Inflammatory macrophage (primary cell): ENCODE measurements at places on chromosomes 1 and 21.

DNA sequence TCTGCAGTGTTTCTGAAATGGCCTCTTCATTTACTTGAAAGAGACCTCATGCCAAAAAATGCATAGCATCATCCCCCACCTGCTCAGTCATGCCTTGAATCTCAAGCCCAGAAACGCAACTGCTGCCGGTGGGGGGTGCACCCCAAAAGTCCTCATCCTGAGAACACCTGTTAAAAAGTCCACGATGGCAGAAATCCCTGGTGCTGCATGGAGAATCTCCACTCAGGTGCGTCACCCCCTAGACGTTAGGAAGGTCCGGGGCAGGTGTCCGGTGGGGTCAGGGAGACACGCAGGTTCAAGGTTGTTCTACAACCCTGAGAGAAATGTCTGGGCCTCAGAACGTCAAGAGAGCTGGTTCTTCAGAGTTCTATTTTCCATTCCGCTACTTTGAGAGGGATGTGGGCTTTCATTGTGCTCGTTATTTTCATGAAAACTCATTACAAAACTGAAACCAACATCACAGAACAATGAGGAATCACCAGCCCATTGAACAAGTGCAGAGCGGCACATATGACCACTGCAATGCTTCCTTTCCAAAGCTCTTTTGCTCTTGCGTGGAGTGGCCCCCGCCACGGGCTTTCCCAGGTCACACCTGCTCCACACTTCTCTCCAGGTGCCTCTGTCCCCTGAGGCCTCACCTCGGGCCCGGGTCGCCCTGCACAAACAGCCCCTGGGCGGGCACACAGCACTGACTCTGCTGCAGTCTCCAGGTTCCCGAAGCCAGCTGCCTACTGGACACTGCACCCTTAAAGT, 201.9 kb downstream of the TOMM20 start:
- DNase-seq, result peak; percentile 35

DNA sequence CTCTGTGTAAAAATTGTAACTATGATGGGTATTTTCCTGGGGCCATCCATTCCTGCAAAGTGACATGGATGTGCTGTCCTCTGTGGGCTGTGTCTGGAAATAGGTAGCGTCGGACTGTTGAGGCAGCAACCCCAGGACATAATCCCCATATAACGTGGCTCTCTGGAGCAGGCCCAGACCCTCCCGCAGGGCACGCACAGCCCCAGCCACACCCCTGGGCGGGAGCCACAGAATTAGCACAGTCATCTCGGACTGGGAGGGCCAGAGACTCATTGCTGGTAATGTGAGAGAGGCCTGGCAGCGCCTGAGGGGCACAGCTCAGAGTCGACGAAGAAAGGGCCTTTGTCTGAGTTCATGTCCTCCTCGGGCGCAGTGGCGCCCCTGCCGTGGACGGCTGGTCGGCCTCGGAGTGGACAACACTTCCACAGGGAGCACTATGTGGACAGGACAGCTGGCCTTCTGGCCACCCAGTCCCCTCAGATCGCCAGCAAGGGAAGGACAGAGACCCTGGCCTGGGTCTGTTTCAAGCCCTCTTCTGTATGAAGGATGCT, 20.1 kb downstream of the SIM2 start:
- DNase-seq, result no peak

DNA sequence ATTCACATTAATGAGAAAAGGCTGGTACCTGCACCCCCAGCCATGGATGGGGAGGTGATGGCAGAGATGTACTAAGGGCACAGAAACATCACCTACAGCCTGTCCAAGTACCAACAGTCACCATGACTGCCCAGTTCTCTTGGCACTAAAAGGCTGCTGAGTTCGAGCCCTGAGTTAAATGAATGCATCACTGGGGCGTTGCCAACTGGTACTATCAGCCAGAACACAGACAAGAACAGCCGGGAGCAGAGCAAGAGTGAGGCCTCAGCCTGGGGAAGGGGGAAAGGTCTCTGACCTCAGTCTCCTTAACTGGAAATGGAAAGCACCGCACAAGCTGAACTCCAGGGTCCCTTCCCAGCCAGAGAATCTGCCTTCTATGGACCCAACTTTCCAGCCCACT, 60.5 kb downstream of the GLIS1 start:
- DNase-seq, result no peak

DNA sequence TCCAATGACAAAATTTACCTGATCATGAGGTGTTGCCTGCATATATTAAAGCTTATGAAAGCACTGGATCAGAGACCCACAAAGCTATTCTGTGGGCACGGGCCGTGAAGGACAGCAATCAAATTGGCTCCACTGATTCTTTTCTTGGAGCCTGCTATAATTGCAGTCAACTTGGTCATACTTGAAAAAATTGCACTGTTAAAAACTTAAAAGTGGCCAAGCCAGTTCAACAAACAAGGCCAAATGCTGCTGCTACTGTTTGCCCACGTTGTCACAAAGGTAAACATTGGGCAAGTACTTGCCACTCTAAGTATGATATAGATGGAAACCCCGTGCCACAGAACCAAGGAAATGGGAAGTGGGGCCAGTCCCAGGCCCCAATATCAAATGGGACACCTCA, 37.8 kb downstream of the CYP4A11 start:
- DNase-seq, result no peak

DNA sequence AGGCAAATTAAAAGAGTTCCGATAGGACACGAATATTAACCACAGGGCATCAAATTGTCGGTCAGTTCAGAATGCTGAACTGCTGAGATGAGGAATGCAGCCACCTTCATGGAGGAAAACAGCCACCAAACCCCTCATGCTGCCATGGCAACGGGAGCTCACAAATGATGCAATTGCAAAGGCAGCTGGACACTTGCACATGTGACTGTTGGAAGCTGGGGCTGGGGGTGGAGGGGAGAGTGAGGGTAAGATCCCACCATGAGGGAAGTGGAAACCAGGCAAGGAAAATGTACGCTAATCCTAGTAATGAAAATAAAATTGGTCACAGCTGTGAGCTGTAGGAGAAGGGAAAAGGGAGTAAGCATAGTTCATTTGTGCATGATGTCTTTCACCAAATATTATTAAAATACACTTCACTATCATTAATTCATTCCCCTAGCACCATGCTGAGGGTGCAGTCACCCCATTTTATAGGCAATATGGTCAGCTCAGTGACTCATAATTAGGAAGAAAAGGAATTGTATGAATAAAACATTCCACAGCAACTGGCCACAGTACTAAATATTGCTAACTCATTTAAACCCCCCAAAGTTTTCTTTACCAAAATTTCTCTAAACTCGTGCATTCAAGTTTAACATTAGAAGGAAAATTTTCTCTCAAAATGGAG, 15.3 kb downstream of the BECN2 start:
- DNase-seq, result no peak

DNA sequence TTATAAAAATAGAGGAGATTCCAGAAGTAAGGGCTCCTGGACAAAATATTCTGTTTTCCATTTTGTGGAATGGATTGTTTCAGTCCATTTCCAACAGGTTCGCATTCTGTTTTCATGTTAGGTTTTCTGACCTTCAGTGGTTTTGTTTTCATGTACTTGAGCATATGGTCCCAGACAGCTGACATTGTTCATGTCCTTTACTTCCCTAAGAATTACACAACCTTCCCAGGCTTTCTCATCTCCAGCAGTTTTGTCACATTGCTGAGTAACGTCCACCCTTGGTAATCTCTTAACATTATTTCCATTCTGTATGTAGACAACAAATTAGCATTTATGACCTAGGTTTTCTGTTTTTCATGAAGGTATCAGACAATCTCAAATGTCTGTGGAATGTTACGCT, 21.0 kb upstream of the ERRFI1 start:
- peak; percentile 92 for DNase-seq

DNA sequence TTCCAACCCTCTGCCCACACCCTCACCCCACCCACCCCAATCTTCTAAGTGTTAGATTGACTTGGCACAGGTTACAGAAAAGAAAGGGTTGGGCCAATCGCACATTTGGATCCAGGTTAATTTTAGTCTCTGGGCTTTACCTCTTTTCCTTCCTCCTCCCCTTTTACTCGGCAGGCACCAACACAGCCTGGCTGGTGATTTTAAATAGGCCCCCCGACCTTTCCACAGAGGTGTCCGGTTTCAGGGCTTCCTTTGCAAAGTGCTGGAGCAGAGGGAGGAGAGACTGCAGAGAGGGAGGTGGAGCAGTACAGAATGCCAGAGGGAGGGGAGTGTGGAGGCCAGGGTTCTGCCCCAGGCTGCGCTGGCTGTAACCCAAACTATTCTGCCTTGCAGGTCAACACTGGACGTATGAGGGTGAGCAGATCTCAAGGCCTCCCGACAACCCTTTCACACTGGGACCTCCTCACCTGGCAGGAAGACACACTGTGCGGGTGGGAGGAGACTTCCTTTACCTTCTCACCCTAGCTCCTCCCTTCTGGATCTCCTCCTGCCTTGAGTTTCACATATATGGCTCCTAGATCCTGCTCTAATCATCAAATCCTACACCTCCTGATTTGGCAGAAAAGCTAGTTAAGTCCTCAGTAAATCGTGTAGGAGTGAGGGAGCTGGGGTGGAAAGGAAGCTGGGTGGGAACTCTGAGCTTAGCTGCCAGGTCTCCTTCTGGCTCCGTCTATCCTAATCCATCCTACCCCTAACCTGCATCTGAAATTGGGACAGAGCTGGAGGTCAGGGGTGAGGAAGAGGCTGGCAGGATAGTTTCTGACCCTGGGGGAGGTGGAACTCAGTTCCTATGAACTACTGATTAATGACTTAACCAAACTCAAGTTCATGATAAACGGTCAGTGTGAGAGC, 2.4 kb downstream of the CA14 start:
- DNase-seq, result no peak

- no peak for DNase-seq
Observed at GRCh38 chr1:85087659-85088407, 39.5 kb upstream of the MCOLN3 start.

- DNase-seq, result no peak
Observed at GRCh38 chr21:42480736-42481135, 15.3 kb downstream of the RSPH1 start.

- DNase-seq, result peak; percentile 86
Observed at GRCh38 chr1:201019321-201019977, 4.1 kb downstream of the KIF21B start.

GRCh38 chr1:94209982-94210381, 27.4 kb downstream of the ARHGAP29 start:
- DNase-seq, result no peak

DNA sequence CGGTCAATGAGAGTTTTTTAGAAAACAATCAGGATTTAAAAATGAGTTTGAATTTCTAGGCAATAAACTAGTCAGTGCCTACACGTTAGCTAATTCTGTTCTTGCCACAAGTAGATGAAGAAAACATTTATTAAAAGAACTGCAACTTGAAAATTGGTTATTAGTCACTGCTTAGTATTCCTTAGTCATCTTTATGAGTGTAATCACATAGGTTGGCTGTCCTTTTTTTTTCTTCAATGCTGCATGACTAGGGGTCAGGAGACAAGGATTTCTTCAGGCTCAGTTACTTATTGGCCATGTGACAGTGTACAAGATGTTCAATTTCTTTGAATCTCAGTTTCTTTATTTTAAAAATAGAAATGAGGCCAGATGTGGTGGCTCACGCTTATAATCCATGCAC, 17.1 kb downstream of the SOAT1 start:
- peak; percentile 89 for DNase-seq

GRCh38 chr1:64906447-64906846, 59.9 kb downstream of the JAK1 start:
- no peak for DNase-seq

DNA sequence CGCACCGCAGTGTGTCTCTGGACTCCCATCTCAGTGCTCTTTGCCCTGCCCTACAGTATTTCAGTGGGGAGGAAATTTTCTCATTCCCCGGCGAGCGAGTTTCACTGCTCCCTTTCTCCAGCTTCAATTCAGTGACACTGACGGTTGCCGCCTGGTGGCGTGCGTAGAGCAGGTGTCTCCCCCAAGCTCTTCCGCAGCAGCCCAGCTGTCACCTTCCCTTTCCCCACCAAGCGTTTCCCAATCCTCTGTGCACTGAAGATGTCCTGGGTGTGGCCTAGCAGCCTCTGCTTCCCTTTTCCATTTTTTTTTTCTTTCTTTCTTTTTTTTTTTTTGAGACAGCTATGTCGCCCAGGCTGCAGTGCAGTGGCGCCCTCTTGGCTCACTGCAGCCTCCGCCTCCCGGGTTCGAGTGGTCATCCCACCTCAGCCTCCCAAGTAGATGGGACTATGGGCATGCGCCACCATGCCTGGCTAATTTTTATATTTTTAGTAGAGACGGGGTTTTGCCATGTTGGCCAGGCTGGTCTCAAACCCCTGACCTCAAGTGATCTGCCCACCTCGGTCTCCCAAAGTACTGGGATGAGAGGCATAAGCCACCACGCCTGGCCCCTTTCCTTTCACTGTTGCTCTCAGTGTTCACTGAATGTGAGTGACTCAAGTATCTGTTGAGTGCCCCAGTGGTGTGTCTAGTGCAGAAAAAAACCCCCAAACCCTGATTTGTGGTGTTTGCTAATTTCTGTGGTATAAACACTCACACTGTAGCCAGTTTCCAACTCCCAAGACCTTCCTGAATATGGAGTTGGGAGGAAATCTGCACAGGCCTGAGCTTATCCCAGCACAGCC, 30.1 kb downstream of the TNFRSF1B start:
- DNase-seq, result peak; percentile 93

DNA sequence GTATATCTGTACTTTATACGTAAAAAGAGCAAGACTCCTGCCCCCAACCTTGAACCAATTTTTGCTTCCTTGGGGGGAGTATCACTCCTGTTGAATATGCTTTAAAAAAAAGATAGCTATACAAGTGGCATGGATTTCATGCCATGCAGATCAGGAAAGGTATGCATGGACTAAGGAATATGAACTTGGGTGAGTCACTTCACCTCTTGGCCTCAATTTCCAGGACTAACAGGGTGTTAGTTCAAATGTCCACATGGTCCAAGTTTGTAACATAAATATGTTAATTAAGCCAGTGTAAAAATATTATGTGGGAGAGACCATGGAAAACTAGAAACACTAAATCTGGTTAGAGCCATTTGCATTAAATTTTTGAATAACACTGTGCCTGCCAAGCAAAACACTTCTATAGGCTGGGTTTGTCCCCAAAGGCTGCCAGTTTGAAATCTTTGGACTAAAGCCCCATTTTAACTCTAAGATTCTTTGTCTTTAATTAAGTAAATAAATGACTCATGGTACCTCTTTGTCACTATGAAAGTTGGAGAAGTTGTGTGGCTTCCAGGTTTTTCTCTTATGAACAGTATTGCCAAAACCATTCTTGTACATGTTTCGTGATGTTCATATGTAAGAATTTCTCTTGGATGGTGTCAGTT, 33.1 kb downstream of the FAM177B start:
- DNase-seq, result no peak

DNA sequence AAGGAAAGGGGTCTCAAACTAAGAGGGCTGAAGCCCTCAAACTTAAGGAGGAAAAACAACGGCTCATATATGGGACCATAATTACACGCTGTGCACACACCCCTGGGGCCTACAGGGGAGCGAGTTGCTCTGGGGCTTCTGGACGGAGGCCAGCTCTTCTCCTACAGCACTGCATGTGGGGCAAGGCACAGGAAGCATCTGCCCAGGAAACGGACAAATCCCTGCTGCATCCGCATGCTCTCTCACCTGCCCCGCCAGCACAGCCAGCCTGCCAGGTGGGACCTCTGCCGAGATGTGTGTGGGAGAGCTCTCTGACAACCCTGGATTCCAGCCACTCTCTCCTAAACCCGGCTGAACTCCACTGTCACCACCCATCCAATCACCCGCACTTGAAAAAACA, 54.1 kb downstream of the MRPL37 start:
- DNase-seq, result no peak

GRCh38 chr1:243341074-243341473, 85.2 kb downstream of the SDCCAG8 start:
- no peak for DNase-seq

GRCh38 chr1:101295209-101295608, 58.4 kb downstream of the S1PR1 start:
- no peak for DNase-seq

GRCh38 chr1:214155987-214156625, 124.9 kb upstream of the SMYD2 start:
- no peak for DNase-seq
